ENCODE measurements at places on chromosomes 1 and 21.
A peak's percentile ranks its signal among the peaks of the same experiment; 100 is the strongest.

DNA sequence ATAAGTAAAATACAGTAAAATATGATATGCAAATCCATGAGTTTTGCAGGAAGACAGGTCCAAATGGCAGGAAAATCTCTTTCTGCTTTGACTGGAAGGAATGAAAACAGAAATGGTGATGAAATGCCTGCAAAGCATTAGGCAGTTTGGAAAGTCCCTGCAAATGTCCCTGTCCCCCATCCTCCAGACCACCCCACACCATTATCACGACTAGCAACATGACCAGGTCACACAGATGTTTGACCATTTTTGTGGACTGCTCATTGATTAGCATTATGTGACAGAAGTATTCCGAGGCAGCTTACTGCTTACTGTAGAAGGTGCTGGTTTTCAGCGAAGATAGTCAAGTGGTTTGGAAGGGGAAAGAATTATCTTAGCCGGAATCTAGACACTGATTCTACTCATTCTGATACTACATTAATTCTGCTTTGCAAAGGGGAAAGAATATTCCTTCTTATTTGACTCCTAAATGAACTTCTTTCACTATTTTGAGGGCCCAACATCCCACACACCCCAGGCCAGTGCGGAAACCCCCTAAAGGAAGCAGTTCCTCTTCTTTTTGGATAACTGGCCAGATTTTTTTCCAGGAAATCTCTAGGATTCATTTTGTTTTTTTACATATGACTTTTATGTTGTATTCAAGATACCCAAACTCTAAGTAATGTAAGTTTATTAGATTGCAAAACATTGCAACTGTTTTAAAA lies 9.5 kb upstream of the CR2 start:
- DNase-seq: no peak

GRCh38 chr21:32994305-32994704 lies 31.4 kb upstream of the OLIG2 start:
- DNase-seq: peak; percentile 26

DNA sequence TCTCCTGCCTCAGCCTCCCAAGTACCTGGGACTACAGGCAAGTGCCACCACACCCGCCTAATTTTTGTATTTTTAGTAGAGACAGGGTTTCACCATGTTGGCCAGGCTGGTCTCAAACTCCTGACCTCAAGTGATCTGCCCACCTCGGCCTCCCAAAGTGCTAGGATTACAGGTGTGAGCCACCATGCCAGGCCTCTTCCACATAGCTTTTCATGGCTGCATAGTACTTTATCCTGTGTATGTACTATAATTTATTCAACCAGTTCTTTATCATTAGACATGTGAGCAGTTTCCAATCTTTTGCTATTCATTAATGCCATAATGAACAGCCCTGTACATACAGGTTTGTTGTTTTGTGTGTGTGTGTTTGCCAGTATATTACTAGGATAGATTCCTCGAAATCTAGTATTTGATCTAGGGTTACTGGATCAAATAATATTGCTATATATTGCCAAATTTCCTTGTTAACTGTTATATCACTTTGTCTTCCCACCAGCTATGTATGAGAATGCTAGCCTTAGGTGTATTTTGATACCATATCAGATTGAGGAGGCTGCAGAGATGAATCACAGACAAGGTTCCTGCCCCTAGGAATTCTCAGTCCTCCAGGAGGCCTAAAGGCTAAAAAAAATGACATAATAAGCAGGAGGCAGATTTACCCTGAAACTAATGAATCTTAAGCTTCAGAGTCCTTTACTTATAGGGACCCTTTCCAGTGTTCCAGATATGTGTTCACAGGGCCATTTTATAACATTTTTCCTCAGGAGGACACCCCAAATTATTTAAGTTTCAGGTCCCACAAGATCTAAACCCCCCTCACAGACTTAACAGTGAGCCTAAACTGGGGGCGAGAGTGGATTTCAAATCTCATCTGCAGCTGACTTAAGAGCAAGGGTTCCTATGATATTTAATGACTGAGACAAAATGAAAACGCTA lies 2.1 kb upstream of the PDIK1L start:
- DNase-seq: no peak

- no peak for DNase-seq
These were observed 10.0 kb downstream of the RAB4A start for GRCh38 chr1:229280921-229281320.

DNA sequence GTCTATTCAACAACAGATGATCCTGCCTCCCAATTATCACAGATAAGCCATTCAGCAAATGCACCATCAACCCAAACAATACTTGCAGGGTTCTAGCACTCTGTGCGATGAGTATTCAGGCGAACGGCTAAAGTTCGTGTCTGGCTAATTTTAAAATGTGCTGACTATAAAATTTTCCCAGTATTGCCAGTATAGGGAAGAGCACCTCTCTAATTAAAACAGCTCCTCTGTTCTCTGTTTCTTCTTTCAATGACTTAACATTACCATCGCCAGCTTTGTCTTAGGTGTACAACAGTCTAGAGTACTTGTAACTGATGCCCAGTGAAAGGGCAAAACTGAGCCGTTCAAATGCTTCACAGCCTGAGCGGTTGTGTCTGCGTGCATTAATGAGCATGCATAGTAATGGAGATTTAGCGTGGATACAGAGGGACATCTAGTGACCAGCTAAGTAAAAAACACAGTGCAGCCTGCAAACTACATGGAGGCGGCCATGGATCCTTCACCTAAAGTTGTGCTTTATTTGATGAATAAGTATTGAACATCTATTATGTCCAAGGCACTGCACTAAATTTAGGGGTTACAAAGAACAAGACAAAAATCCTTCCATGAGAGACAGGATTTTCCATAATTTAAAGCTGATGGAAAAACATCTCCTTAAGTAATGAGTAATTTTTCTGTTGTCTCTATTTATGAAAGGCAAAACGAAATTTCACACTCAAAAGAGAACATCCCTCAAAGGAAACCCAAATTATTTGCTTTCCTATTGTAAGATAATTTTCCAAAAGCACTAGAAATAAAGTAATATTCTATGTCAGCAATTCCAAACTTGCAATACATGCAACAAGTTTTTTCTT lies 120.0 kb downstream of the SETD4 start:
- peak; percentile 81 for DNase-seq
